DMS53 (cell line): ENCODE measurements at places on chromosomes 13 and 19.
A peak's percentile ranks its signal among the peaks of the same experiment; 100 is the strongest.

- peak; percentile 37 for DNase-seq
These were observed 749 bp downstream of the GATAD2A start for GRCh38 chr19:19405971-19406877.

DNA sequence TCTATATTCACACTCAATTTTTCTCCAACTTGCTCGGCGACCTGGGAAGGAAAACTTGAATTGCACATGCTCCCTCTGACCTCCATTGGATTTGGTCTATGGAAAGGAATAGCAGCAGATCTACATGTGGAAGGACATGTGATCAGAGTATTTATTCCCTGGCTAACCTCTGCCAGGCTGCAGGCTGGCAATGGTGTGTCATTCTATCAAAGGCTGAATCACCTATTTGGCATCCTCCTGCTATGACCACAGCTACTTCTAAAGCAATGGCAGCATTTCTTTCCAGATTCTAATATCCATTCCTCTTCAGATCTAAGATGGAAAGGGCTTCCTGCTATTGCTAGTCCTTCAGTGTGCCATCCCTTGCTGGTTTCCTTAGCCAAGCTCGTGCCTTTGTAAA, 144.3 kb upstream of the FREM2 start:
- no peak for DNase-seq

GRCh38 chr19:892243-892893, 619 bp downstream of the MED16 start:
- peak; percentile 58 for DNase-seq

DNA sequence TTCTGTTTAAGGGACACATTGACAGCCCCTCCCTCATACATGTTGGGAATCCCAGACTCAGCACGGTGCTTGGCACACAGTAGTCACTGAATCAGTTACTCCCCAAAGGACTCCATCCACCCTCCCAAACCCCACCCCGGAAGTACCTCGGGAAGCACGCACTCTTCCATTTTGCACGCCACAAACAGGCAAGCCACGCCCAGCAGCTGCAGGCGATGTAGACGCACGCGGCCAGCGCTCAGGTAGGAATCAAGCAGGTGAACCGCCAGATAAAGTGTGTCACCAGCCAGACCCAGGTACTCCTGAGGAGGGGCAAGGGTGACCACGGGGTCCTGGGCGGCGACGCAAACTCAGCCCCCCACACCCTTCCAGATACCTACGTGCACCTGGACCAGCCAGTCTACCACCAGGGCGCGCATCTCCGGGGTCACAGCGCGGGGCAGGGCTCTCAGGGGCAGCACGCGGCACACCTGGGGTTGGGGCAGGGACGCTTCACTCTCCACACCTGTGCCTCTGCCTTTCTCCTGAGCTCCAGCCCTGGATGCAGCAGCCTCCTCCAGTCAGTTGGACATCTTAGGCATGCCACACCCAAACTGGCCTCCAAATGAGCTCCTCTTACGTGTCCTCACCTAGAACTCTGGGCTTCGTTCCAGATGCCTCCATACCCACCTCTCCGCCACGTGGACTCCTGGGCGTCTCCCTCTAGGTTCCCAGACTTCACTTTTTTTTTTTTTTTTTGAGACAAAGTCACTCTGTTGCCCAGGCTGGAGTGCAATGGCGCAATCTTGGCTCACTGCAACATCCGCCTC, 1.9 kb downstream of the CCNP start:
- peak; percentile 24 for DNase-seq

DNA sequence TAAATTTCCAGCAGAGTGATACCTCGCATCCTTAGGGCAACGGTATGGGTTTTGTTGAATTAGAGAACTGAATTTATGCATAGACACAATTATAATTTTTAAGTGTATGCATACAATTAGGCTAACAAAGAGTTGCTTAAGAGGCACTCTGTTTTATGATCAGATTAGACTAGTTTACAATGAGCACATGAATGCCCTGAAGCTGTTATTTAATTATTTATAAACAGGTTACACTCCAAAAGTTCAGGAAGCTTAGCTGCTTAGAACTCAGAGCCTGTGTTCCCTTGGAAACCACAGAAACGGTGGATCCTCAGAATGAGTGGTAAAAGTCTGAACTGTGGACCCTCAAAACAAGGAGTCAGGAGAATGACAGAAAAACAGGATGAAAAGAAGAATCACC, 72.5 kb upstream of the FBXL3 start:
- no peak for DNase-seq

- DNase-seq, result no peak
These were observed 5.5 kb downstream of the BLOC1S3 start for GRCh38 chr19:45184115-45184514.

GRCh38 chr13:49320975-49321374, 73.2 kb downstream of the CDADC1 start:
- no peak for DNase-seq

GRCh38 chr19:10620786-10621185, 4.6 kb upstream of the SLC44A2 start:
- DNase-seq, result no peak

DNA sequence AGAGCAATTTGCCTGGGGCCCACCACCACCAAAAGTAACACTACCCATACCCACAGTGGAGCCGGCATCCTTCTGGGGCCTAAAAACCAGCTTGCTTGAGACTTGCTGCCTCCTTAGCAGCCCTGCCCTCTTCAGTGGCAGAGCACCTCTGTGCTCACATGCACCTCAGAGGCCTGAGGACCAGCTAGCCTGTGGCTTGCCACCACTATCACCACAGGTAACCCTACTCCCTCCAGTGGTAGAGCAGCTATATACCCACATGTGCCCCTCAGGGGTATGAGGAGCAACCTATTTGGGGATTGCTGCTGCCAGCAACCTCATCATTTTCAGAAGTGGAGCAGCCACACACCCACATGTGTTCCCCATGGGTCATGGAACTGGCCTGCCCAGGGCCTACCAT, 111.4 kb upstream of the SPRY2 start:
- no peak for DNase-seq

- DNase-seq, result no peak
These were observed 61.4 kb upstream of the KLF2 start for GRCh38 chr19:16263141-16263761.

DNA sequence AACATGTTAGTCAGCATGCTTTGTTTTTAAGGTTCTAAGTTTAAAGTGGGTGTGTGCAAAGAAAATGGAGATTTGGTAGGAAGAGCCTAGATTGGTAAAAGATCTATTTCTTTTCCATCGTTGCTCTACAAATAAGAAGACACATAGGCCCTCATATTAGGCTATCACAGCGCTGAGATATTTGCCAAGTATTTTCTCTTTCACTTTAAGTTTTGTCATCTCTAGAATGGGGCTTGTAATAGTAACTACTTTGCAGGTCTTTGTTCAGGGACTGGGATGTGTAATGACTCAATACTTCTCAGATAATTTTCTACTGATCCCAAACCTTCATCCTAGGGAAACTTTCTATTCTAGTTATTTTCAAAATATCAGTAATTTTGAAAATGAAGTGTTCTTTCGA, 917.7 kb upstream of the SLC10A2 start:
- no peak for DNase-seq

GRCh38 chr13:38970380-38971051, 20.1 kb downstream of the STOML3 start:
- DNase-seq, result peak; percentile 44

GRCh38 chr13:46058268-46058667, 5.7 kb upstream of the ZC3H13 start:
- DNase-seq, result no peak

- DNase-seq, result peak; percentile 36
These were observed 18.9 kb upstream of the FOSB start for GRCh38 chr19:45448887-45449299.

DNA sequence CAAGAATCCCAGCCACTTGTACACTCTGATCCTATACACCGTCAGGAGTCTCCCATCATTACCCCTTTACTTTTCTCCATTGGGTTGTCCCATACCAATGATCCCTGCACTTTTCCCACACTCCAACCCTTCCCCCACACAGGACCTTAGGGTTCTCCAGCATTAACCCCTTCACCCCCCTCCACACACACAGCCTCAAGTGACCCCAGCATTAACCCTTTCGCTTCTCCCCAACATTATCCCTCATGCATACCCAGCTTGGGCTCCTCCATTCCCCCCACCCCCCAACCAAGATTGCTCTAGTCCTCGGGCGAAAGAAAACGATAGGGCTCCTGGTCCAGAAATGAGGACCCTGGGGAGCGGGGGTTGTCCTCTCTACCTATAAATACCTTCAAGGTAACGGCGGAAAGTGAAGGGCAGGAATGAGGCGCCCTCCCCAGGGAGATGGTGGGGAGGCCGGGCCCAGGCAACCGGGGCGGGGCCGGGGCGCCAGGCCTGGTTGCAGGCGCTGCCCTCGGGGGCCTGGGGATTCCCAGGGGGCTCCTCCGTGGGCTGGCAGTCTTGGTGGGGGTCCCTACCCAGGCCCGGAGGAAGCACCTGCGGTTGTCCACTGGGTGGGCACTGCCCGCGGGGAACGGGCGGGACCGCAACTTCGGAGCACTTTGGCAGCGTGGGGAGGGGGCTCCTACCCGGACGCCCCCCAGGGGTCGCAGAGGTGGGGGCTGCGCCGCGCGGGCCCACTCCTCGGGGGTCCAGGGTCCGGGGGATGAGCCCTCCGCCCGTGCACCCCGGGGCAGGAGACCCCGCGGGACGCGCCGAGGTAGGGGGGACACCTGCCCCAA, 757 bp downstream of the WIZ start:
- DNase-seq, result peak; percentile 44

GRCh38 chr13:108993346-108993745, 363.9 kb downstream of the MYO16 start:
- DNase-seq, result no peak

GRCh38 chr19:50490991-50491472, 14.4 kb upstream of the GARIN5A start:
- no peak for DNase-seq

- DNase-seq, result peak; percentile 49
These were observed 285.8 kb downstream of the MYO16 start for GRCh38 chr13:108915095-108915633.

- DNase-seq, result no peak
These were observed 56.6 kb downstream of the FREM2 start for GRCh38 chr13:38743466-38743865.

- no peak for DNase-seq
These were observed 1.3 kb downstream of the TNFSF14 start for GRCh38 chr19:6668691-6669090.

GRCh38 chr13:99378985-99379733, 72.0 kb upstream of the GPR183 start:
- no peak for DNase-seq

- DNase-seq, result peak; percentile 69
These were observed 1.2 kb downstream of the CNN2 start for GRCh38 chr19:1027650-1028061.

DNA sequence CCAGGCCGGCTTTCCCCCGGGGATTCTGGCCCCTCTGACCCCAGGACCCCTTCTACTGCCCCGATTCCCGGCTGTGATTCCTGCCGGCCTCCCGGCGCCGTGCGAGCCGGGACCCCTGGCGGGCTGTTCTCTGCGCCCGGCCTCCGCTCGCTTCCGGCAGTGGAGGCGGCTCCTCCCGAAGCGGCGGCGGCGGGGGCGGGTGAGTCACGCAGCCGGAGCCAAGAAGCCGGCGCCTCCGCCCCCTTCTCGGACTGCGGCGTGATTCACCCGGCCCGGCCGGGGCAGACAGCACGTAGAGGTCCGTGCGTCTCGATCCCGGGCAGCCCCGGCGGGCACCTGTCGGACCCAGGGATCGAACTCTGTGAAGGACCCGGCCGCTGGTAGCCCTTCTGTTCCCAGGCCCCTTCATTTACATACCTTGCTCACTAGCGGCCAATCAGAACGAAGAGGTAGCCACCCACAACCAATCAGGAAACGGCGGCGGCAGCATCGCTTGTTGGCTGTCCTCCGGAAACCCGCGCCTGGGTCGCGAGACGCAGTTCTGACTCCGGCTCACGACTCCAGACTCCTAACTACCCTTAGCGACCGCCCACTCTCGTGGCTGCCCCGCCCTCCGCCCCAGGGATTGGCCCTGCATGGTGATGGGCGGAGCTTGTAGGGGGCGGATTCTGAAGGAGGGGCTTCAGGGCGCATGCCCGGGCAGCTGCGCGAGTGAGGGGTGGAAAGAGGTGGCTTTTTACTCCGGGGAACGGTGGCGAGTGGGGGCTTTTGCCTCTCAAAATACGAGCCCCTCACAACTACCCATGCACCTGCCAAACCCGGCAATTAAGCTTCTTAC, at the start of gene SERTAD1:
Gene SERTAD1, minus strand, starts transcription at position 543 of the 838 bp plus-strand sequence. CDS start 2,446 bp downstream, outside the sequence.
- peak; percentile 100 for DNase-seq

- peak; percentile 89 for DNase-seq
These were observed 11.7 kb downstream of the PRR36 start for GRCh38 chr19:7862413-7862951.

DNA sequence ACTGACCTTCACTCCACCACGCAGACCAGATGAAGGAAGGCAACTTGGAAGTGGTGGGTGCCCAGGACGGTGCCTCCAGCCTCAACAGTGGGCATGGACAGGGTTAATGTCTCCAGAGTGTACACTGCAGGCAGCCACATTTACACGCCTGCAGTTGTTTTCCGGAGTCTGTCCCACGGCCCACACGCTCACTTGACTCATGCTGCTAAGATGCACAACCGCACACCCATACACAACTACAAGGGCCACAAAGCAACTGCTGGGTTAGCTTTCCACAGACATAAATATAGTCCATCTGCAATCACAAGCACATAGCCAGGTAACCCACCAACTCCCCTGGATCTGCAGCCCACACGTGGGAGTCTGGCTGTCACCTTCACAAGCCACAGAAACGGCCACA, 12.6 kb upstream of the AXL start:
- DNase-seq, result no peak

- no peak for DNase-seq
These were observed 32.9 kb downstream of the CCDC122 start for GRCh38 chr13:43846496-43847158.

- DNase-seq, result no peak
These were observed 9.8 kb downstream of the LILRB2 start for GRCh38 chr19:54271106-54271505.

DNA sequence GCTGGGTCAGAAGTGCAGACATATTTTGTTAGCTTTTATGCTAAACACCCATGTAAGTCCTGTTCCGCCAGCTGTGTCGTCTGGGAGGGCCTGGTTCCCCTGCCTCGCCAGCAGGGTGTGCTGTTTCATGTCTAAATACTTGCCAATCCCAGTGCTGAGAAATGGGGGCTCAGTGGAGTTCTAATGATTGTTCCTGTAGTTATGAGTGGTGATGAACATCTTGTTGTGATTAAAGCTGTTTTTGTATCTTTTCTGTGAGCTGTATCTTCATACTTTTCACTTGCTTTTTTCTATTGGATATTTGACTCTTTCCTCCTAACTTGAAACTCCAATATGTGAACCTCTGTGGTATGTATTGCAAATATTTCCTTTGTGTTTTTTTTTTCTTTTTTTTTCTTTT, 32.7 kb downstream of the KDM4B start:
- DNase-seq, result peak; percentile 46
